LHCN-M2 (cell line): ENCODE measurements at places on chromosomes 12 and 14. TPM values are rescaled to one million over a fixed set of nuclear protein-coding genes. Genes with fewer than 3 reads are reported as not detected.

- peak; percentile 26 for DNase-seq
These were observed 35.7 kb downstream of the LGR5 start for GRCh38 chr12:71475280-71475679.

DNA sequence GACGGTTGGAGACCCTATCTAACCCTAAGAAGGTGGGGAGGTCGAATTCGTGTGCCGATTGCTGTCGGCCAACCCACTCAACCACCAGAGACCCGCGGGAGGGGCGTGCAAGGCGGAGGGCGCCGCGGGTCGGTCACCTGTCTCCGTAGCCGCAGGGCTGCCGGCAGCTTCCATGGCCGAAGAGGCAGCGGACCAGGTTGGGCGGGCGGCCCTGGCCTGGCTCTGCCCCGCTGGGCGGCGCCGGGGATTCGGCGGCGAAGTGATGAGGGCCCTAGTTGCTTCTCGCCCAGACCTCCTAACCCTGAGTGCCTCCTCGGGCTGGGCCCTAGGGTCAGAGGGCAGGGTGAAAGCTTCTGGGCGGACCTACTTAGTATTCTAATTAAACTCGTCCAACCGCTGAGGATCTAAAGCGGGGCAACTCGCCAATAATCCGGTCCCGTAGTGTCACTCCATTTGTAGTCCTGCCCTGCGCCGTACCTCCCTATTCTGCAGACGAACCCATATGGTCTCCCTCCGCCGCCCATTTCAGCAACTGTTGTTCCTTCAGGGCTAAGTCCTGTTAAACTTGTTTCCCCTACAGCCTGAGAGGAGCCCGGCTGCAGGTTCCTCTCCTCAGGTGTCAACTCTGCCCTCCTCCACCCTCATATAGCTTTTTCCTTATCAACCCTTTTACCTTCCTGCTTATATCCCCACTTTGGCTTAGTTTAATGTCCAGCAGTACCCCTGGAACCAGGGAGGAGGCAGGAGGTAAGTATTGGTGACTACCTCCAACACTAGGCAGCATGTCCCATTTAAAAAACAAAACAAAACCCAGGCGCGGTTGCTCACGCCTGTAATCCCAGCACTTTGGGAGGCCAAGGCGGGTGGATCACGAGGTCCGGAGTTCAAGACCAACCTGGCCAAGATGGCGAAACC is at the start of gene PYM1:
TSS of gene PYM1 (minus strand) at position 307 of the 915 bp plus-strand sequence. CDS start at position 174, 133 bp downstream.
- peak; percentile 78 for DNase-seq

DNA sequence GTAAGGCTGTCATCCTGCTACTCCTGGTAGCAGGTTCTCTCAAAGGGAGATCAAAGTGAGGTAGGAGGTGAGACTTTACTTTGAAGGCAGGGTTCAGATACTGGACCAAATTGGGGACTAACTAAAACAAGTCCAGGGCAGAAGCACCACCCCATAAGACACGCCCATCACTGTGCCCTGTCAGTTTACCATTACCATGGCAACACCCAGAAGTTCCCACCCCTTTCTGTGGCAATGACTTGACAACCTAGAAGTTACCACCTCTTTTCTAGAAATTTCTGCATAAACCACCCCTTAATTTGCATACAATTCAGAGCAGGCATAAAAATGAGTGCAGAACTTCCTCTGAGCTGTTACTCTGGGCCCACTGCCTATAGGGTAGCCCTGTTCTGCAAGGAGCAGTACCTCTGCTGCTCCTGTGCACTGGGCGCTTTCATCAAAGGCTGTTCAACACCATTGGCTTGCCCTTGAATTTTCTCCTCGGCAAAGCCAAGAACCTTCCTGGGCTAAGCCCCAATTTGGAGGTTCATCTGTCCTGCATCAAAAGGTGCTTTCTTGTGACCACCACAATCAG is 64.8 kb upstream of the MAX start:
- peak; percentile 29 for DNase-seq

DNA sequence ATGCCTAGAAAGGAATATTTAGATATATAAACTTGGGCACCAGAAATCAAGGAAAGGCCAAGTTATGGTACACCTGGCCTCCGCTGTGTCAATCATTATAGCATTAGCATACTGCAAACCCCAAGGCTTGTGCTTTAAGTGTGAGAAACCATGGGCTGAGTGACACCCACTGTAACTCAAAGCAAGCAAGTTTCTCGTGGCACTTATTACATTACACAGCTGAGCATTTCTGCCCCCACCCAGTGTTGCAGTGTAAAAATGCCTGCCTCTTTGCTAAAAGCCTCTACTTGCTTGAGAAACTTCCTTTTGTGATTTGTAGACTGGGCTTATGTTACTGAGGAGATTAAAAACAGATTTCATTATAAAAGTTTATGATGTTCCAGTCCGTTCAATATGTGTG is 122.0 kb downstream of the TGFB3 start:
- no peak for DNase-seq

The FLVCR2 gene
- 23.9 and 29.8 TPM in 2 replicates for total RNA-seq

DNA sequence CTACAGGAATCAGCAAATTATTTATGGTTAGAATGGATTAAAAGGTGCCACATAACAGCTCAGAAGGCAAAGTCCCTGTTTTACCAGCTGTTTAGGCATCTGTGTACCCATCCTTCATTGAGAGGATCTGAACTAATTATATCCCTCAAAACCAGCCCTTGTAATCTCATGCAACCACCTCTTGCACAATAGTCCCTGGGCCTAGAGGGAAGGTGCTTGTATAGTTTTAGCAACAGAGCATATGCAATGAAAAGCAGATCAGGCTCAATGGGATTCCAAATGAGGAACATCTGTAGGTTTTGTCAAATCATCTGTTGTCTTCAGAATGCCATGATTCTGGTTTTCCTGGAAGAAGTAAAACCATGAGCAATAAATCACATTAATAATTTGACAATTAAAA is 26.0 kb upstream of the GLIPR1L2 start:
- DNase-seq = peak; percentile 95
